Skin of body (tissue), 3 donors: ENCODE measurements at places on chromosomes 12 and 14.

DNA sequence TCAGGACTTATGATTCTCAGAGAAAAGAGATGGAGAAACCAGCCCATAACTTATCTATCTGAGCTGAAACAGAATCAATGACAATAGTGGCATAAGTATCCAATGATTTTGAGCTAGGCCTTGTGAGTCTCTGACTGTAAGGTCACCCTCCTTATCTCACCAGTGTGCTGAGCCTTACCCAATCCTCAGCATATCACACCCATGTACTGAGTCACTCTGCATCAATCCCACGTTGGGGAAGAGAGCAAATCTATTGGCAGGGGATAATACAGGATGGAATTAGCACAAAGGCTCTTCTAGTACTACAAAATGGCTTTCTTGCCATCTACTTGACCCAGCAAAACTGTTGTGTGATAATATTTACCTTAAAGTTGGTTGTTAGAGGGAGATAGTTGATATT, 997.8 kb downstream of the NRXN3 start:
- no peak for DNase-seq

DNA sequence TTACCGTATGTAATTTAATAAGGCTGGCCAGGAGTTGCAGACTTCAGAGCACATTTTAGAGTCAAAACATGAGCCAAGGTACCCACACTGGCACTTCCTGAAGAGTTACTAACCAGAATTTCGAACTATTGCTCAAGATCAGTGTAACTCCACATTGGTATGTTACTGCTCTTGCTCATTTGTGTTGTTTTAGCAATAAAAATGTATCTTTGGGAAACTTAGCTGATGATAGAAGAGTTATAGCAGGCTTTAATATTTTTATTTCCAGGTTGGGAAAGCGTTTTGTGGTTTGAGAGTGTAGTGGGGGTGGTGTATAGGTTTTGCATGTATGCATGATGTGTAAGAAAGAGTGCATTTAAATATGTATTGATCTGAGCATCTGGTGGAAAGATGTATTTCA, 96.6 kb downstream of the SCN8A start:
- DNase-seq: no peak

- no peak for DNase-seq
Observed at GRCh38 chr12:92425165-92425564, 277.6 kb upstream of the PLEKHG7 start.

- DNase-seq: no peak
Observed at GRCh38 chr12:98736352-98737321, 91.5 kb downstream of the APAF1 start.

- no peak for DNase-seq
Observed at GRCh38 chr12:1864867-1865266, 44.5 kb downstream of the LRTM2 start.

GRCh38 chr14:90808759-90809529, 7.3 kb downstream of the TTC7B start:
- no peak for DNase-seq

DNA sequence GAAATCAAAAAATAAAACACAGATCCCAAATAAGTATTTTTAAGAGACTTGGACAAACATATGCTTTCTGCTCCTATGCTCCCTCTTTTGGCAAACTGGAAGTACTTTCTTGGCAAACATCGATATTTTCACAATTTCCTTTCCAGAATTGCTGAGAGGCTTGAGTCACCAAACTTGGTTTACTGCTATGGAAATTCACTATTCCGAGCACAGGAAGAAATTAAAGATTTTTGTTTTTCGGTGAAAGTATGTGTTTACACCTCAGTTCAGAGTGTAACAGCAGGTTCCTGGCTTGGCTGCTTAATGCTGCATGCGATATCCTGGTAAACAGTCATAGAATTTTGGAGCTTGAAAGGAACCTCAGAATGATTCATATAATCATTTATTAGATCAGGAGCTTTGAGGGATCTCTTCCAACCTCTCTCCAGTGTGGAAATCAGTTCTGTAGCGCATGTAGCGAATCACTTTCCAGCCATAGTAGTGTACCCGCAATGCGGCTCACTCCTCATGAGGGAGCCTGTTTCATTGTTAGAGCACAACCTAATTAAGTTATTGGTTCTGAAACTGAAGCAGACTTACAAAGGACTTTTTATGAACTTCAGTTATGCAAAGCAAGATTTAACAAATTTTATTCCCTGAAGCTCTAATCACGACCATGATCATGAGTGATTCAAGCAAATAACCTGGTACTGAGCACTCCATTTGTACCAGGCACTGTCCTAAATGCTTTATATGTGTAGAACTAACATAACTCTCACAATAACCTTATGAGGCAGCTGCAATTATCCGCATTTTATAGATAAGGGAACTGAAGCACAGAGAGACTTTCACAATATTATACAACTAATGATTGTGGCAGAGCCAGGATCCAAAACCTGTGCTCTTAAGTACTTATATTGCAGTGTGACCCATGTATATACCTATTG, 56.4 kb upstream of the ATP2A2 start:
- peak; percentile 85 for DNase-seq

GRCh38 chr12:97666263-97666662, 203.7 kb downstream of the RMST start:
- DNase-seq: no peak

DNA sequence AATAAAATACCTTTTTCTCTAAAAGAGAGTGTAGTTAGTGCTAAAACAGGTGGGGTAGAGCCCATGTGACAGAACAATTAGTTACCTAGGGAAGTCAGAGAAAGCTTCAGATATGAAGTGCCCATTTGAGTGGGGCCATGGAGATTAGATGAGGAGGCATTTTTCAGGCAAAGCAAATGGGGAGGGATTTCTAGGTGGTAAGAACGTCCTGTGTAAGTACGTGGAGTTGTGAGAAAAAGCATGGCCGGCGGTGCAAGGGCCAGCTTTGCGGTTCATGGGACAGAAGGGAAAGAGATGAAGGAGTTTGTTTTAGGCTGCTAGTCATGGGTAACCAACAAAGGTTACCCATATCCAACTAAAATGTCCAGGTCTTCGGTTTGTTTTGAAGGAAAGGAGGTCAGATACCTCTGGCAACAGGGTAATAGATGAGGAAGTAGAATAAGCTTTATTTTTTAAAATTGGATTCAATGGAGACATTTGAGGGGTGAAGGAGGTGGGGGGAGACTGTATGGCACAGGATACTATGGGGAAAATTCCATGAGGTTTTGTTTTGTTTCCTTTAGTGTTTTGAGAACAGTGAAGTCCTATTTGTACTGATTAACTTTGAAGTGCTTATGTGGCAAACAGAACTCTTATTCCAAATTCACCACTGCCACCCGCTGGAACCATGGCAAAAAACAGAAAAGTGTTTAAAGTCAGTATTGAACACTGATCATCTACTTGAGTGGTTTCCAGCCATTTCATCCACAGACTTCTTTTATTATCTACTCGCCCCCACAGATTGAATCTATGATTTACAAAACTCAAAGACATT, 10.0 kb upstream of the SNRPF start:
- DNase-seq: no peak

DNA sequence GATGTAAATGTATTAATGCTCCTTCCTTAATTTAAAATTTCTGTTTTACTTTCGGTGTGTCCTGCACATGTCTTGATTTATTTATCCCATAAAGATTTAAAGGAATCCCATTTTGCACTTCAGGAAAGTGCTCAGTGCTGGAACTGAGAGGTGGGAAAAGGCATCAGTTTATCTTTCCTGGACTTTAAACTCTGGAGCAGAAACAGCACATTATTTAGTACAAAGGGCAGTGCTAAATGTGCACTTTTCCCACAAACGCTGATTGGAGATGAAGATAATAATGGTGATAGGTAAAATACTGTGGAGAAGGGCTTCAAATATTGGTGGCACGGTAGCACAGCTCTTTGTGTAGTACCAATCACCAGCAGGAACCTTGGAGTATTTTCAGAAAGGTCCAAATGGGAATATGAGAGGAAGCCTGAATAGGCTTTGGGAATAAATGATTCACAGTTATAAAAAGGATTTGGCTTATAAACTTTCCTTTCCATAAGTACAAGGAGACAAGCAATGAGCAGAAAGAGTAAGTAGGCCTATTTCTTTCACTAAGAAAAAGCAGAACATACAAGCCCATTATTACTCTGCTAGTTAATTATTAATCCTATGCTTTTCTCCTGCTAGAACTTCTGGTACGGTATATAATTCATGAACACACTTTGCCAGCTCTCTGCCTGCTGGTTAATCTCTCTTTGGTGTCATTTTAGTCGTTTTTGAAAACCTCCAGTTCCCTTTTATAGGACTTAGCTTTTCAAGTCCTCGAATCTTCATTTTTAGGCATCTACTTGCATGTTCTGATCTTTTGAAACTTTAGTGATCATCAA, 58.3 kb downstream of the SLC15A5 start:
- DNase-seq: no peak

GRCh38 chr12:591167-592023, 71.8 kb downstream of the NINJ2 start:
- DNase-seq: no peak

GRCh38 chr14:92209141-92209540, 87.4 kb downstream of the CPSF2 start:
- DNase-seq: no peak

DNA sequence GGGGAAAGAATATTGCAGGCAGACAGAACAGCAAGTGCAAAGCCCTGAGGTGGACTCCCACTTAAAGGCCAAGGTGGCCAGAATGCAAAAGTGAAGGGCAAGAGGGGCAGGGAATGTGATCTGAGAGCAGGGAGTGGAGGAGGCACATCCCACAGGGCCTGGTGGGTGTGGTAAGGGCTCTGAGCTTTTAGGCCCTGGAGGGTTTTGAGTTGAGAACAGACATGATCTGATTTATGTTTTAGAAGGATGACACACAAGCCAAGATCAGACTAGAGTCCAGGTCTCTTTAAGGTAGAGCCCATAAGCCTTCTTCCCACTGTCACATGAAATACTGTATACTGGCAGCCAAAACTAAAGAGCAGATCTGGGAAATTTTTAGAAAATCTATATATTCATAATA, 162.5 kb downstream of the SLC38A4 start:
- DNase-seq: no peak

GRCh38 chr12:2749580-2749979, 45.2 kb upstream of the FKBP4 start:
- DNase-seq: no peak

GRCh38 chr12:101671157-101671791, 26.2 kb upstream of the CHPT1 start:
- no peak for DNase-seq

- DNase-seq: no peak
Observed at GRCh38 chr14:24285351-24285750, 14.0 kb upstream of the RABGGTA start.

GRCh38 chr12:33265033-33265731, 174.4 kb downstream of the SYT10 start:
- DNase-seq: no peak

- DNase-seq: peak; percentile 40
Observed at GRCh38 chr12:95216711-95217376, 423 bp downstream of the FGD6 start.

- no peak for DNase-seq
Observed at GRCh38 chr12:114001511-114002340, 35.6 kb upstream of the RBM19 start.
